ENCODE measurements at places on chromosomes 7 and 10.

DNA sequence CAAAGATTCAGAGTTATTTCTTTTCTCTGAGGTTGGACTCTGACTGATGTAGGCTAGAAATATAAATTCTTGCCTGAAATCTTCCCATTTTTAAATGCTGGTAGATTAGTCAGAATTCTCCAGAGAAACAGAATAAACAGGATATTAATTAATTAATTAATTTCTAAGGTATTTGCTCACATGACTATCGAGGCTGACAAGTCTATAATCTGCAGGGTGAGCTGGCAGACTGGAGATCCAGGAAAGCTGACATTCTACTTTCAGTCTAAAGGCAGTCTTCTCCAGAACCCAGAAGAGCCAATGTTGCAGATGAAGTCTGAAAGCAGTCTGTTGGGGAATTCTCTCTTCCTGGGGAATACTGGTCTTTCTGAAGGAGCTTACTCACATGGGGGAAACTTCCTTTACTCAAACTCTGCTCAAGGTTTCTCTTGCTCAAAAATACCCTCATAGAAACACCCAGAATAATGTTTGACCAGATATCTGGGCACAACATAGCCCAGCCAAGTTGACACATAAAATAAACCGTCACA lies 189.7 kb downstream of the KIF20B start:
- no peaks in the 10 kb centered on the region for H3K27me3 ChIP-seq
- peaks cover 39% of the 10 kb centered on the region for H3K4me1 ChIP-seq
- no peaks in the 10 kb centered on the region for H3K36me3 ChIP-seq
- DNase-seq: no peak
- H3K4me3 ChIP-seq: no peak overlapping the region

- peaks cover 40% of the 10 kb centered on the region for H3K4me1 ChIP-seq
- DNase-seq: no peak
- no peaks in the 10 kb centered on the region for H3K36me3 ChIP-seq
- H3K27ac ChIP-seq: peak overlapping the region; percentile 74
These were observed 351 bp downstream of the CAMK1D start for GRCh38 chr10:12349629-12350166.

DNA sequence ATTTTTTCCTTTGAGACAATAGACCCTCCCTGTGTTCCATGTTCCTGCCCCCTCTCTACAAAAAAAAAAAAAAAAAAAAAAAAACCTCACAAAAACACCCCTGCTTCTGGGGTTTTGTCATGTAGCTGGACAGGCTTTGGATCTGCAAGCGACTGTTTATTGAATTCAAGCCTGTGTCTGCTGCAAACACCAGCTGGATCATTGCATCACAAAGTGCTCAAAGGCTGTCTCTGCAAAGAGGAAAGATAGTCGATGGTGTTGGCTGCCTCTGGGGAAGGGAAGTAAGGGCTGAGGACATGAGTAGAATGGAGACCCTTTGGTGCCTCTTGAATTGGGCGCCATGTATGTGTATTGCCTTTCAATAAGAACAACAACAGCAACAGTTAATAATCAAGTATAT lies 471.2 kb downstream of the PLXNA4 start:
- no peak overlapping the region for H3K27ac ChIP-seq
- DNase-seq: no peak
- H3K4me1 ChIP-seq: no peaks in the 10 kb centered on the region
- no peak overlapping the region for H3K4me3 ChIP-seq
- H3K36me3 ChIP-seq: no peaks in the 10 kb centered on the region

DNA sequence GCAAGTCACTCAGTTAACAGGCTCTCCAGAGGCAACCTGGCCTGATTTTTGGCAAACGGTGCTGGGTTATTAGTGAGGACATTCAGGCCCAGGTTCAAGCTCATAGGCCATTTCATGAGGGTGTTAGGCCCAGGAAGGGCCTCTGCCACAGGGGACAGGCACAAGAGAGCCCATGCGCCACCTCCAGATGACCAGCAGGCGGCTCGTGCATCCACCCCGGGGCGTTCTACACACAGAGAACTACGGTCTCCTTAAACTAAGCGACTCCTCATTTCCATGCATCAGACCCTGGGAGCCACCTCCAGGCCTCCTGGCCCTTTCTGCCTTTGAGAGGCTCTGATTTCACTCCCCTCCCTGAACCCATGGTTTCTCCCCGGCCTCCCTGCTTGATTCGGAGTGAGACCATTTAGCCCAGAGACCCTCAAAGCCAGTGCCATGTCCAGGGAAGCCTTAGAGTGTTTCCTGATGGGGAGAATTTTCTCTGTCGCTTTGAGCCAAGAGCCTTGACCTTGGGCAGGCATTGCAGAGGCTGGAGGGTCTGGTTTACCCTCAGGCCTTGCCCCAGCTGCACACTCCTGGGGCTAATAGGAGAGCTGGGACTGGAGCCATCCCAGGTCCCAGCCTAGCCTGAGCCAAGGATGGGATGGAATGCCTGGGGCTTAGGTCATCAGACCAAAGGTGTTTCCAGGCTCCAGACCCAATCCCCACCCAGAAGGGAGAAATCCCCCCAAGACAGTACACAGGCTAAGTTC lies 188.0 kb downstream of the GRID1 start:
- no peak overlapping the region for H3K27ac ChIP-seq
- DNase-seq: peak; percentile 2
- no peaks in the 10 kb centered on the region for H3K36me3 ChIP-seq
- H3K4me1 ChIP-seq: no peaks in the 10 kb centered on the region
- H3K27me3 ChIP-seq: peaks cover 2% of the 10 kb centered on the region
- no peak overlapping the region for H3K4me3 ChIP-seq

GRCh38 chr10:111117528-111118277 lies 40.9 kb downstream of the ADRA2A start:
- no peak for DNase-seq
- peaks cover 52% of the 10 kb centered on the region for H3K4me1 ChIP-seq
- no peaks in the 10 kb centered on the region for H3K36me3 ChIP-seq
- no peak overlapping the region for H3K27ac ChIP-seq
- no peak overlapping the region for H3K4me3 ChIP-seq

DNA sequence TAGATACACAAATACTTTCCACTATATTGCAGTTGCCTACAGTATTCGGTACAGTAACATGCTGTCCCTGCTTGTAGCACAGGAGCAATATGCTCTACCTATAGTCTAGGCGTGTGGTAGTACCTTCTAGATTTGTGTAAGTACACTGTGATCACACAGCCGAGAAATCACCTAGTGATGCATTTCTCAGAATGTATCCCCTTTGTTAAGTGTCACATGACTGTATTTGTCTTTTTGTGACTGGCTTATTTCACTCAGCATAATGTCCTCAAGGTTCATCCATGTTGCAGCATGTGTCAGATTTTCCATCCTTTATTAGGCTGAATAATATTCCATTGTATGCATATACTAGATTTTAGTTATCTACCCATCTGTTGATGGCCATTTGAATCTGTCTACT lies 61.9 kb downstream of the BTRC start:
- no peak for DNase-seq
- no peaks in the 10 kb centered on the region for H3K27me3 ChIP-seq
- H3K4me1 ChIP-seq: no peaks in the 10 kb centered on the region
- no peak overlapping the region for H3K4me3 ChIP-seq
- H3K27ac ChIP-seq: no peak overlapping the region

GRCh38 chr7:11847336-11847735 lies 15.3 kb upstream of the THSD7A start:
- H3K4me1 ChIP-seq: no peaks in the 10 kb centered on the region
- H3K4me3 ChIP-seq: no peak overlapping the region
- no peak overlapping the region for H3K27ac ChIP-seq
- no peaks in the 10 kb centered on the region for H3K27me3 ChIP-seq
- no peaks in the 10 kb centered on the region for H3K36me3 ChIP-seq

GRCh38 chr10:86144301-86144700 lies 222.3 kb downstream of the GRID1 start:
- no peak overlapping the region for H3K4me3 ChIP-seq
- H3K4me1 ChIP-seq: no peaks in the 10 kb centered on the region
- peaks cover 5% of the 10 kb centered on the region for H3K27me3 ChIP-seq
- no peaks in the 10 kb centered on the region for H3K36me3 ChIP-seq

- H3K4me1 ChIP-seq: no peaks in the 10 kb centered on the region
- no peak overlapping the region for H3K4me3 ChIP-seq
- no peak for DNase-seq
- H3K27ac ChIP-seq: no peak overlapping the region
These were observed 13.5 kb downstream of the ATP5MK start for GRCh38 chr10:103382769-103383168.

DNA sequence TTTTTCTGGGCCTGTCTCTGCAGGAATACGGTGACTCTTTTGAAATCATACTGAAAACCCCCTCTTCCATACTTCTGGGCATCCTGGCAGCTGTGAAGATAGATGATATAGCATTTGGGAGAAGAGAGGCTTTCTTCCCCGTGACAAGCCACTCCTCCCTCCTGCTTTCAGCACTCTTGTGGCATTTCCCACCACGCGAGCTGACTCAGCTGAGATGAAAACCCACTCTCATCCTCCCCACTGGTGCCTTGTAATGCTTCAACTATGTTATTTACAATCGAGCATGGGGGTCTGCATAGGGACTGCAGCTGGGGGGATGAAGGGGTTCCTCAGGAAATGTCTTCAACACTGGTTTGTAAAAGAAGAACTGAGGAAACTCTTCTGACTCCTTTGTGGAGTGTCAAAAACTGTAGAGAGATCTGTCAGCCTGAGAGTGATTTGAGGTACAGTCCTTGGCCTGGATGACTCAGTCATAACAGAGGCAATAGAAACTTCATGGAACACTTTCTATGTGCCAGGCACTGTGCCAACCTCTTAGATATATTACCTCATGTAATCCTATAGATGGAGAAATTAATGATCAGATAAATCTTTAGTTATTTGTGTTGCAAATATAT lies 1.7 kb upstream of the TBATA start:
- H3K27me3 ChIP-seq: no peaks in the 10 kb centered on the region
- H3K4me1 ChIP-seq: peaks cover 67% of the 10 kb centered on the region
- peak overlapping the region; percentile 35 for H3K4me3 ChIP-seq
- DNase-seq: peak; percentile 76

DNA sequence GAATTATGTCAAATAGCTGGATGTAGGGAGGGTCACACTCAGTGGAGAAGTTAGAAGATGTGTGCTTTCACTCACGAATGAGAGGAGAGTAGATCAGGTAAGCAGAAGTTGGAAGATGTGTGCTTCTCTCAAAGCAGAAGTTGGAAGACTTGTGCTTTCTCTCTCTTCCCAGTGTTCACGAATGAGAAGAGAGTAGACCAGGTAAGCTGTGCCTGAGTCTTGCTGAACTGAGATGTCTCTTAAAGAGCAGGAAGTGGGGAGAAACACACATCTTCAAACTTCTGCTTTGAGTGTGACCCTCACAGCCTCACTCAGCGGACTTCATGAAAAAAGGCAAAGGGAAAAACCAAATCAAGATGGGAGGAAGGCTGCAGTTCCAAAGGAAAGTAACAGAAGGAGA lies 7.0 kb upstream of the TMEM243 start:
- no peak for DNase-seq
- no peaks in the 10 kb centered on the region for H3K4me1 ChIP-seq
- no peak overlapping the region for H3K4me3 ChIP-seq
